Right ventricle myocardium inferior (tissue), 1 donor: ENCODE measurements at places on chromosomes 6 and 20.

- DNase-seq = no peak
These were observed 201.4 kb downstream of the IBTK start for GRCh38 chr6:82045965-82046756.

GRCh38 chr20:1807394-1807793 lies 87.8 kb upstream of the SIRPA start:
- DNase-seq = no peak

- DNase-seq = no peak
These were observed 36.3 kb upstream of the NRSN1 start for GRCh38 chr6:24089736-24090135.

GRCh38 chr6:166551754-166552495 lies 34.6 kb downstream of the RAMACL start:
- no peak for DNase-seq

GRCh38 chr6:57102976-57103375 lies 13.0 kb downstream of the ZNF451 start:
- DNase-seq = no peak
